ENCODE measurements at places on chromosomes 2 and 18. TPM values are rescaled to one million over a fixed set of nuclear protein-coding genes. Genes with fewer than 3 reads are reported as not detected.

GRCh38 chr2:126796931-126797621 is 101.6 kb upstream of the TEX51 start:
- no peak for DNase-seq

The ERMN gene
- not detected for total RNA-seq

DNA sequence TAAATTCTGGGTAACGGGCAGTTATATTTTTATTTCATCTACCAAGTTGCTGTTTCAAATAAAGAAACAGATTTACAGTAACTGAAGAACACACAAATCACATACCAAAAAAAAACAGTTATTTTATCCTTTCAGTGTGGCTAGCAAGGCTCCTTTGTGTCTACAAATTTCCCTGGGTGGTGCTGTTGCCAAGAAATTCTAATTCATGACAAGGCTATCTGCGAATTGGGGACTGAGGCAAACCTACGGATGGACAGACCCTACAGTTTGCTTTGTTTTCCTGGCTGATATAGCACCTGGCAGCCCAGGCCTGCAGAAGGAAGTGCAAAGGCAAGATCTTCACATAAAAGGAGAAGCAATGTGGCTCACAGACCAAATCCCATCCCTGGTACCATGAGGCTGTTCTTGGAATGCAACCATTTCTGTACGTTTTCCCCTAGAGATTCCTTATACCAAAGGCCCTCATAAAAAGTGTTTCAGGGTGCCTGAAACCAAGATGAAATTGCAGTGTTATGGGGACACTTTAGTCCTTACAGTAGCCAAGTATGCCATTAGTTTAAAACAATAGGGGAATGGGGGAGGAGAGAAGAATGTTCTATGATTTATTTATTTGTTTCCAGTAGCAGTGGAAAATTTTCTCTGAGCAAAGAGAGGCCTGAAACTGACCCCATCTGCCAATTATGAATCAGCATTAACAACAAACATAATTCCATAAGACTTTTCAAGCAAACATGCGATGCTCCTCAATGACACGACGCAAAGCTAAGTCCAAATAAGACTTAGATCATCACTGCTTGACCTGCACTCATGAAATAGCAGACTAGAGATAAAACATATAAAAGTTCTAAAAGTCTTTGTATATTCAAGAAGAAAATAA is 4.3 kb downstream of the KLF7 start:
- DNase-seq = peak; percentile 59

DNA sequence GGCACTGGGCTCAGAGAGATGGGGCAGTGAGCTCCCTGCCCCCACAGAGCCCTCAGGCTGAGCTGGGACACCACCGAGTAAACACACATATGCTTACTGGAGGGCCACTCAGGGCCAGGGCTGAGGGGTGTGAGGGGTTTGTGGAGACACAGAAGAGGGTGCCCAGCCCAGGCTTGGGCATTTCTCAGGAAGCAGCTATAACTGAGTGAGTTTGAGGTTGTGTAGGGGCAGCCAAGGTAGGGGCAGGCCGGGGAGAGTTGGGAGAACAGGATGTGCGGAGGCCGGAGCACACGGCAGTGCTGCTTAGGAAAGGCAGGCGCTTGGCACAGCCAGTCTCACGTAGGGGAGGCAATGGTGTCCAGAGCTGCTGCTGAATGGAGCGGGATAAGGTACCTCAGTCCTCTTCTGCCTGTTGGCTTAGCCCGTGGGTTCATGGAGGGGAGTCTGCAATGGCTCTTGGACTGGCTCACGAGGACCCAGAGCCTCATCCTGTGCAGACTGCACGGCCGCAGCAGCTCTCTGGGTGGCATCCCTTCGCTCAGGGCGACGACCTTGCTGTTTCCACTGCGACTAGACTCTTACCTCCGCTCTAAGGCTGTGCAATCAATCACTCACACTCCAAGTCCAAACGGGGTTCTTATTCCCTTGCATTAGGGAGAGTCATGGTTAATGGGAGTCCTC is 466.1 kb upstream of the HS6ST1 start:
- DNase-seq = no peak

The MATN3 gene
- total RNA-seq = 3.9 TPM

DNA sequence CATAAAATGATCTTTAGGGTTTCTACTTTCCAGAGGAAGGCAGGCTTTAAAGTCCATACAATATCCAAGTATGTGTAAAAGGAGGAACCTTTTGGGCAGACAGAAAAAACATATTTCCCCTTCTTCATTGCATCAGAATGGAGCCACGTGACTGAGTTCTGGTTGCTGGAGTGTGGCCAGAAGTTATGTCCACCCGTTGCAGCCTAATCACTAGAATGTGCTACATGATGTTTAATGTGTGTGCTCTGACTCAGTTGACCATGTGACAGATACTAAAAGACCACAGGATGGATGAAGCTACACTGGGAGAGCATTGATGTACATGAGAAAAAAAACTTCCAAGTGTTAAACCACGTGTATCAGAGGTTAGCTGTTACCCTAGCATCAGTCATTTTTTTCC is 460.9 kb downstream of the RIT2 start:
- no peak for DNase-seq

DNA sequence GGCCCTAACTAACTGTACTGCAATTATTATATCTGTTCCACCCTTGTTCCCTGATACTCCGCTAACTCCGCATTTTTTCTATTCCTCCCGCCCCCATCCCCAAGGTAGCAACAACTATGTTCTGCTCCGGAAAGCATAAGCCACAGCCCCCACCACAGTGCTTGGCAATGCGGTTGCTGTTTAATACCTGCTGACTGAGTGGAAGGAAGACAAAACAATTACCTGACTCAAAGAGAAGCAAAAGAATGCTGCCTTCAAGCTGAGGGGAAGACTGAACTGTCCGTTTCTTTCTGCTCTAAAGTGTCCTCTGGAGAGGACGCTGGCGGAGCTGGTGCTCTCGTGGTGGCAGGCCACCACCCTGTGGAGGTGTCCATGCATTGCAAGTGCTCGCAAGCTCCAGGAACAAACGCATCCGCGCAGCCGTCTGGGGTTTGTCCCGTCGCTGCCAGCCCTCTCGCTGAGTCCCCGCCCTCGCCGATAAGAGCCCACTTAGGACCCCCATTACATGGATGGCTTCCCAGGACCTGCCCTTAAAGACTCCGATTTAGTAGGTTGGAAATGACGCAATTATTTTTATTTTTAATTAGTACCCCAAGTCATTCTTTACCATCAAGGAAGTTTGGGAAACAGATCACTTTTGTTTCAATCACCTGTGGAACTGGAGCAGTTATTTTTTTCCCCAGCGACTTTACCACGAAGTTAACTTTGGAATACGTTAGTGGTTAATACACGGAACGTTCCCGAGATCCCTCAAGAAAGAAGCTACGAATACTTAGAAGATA is 1.6 kb upstream of the MYL12A start:
- DNase-seq = peak; percentile 87

- no peak for DNase-seq
These were observed 49.3 kb downstream of the CD8B2 start for GRCh38 chr2:106536490-106536889.

The ARHGAP28 gene
- 6.0 TPM for total RNA-seq

The CAPN13 gene
- total RNA-seq = not detected

DNA sequence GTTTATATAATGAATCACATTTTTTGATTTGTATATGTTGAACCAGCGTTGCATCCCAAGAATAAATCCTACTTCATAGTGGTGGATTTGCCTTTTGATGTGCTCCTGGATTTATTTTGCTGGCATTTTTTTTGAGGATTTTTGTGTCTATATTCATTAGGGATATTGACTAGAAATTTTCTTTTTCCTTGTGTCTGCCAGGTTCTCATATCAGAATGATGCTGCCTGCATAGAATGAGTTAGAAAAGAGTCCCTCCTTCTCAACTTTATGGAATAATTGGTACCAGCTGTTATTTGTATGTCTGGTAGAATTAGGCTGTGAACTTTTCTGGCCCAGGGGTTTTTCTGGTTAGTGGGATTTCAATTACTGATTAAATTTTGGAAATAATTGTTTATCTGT is 457.4 kb upstream of the DSEL start:
- no peak for DNase-seq

The TBC1D8 gene
- 10.6 TPM for total RNA-seq

DNA sequence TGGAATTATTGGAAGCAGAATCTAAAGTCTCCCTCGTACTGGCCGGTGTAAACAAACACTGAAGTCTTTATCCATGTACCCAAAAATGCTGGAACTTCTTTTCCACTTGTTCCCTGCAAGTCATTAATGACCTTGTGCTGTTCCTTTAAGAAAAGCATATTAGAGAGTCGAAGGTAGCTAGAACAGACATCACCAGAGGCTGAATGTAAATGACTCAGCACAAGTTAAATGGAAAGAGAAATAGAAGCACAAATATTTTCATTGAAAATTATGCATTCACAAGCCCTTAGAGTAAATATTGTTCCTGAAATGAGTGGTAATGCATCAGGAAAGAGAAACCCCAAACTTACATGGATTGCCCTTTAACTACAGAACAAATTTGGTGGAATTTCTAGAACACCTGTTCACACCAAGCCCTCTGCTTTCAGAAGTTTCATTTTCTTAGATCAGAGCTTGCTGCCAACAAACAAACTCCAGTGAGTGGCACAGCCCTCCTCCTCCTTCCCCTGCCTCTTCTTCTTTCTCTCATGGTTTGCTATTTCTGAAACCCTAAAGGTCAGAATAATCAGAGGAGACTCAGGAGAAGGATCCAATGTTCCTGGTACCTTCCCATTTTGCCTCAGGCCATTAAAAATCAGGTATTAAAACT is 264.3 kb downstream of the TXNL1 start:
- DNase-seq = peak; percentile 8

GRCh38 chr18:42417189-42417588 is 462.2 kb downstream of the PIK3C3 start:
- DNase-seq = no peak

GRCh38 chr2:217912098-217913024 is 90.4 kb downstream of the TNS1 start:
- no peak for DNase-seq

The ANKRD36B gene
- 20.3 TPM for total RNA-seq

DNA sequence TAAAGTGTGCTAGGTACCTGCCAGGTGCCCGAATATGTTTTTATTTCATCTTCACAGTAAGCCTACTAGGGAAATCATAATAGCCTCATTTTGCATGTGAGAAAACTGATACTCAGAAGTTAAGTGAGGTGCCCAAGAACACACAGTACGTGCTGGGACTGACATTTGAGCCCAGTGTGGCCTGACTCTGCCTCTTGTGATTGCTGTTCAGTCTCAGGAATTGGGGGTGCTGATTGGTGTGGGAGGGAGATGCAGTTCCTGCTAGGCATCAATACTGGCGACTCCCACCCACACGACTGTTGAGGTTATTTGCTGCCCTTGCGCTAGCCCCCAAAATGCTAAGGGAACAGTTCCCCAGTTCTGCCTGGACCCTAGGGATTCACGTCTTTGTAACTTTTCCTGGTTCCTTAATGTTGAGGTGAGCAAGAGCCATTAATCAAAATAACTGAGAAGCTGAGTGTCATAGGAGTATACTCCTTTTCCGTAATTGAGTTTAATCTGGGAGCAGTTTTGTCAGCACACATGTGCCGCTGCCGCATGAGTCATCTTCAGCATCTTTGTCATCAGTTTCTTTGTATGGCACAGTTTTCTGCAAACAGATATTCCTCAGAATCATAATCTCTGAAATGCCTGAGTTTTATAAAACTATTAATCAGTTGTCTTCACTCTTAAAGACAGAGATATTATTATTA is 120.7 kb downstream of the NCK2 start:
- DNase-seq = peak; percentile 30

DNA sequence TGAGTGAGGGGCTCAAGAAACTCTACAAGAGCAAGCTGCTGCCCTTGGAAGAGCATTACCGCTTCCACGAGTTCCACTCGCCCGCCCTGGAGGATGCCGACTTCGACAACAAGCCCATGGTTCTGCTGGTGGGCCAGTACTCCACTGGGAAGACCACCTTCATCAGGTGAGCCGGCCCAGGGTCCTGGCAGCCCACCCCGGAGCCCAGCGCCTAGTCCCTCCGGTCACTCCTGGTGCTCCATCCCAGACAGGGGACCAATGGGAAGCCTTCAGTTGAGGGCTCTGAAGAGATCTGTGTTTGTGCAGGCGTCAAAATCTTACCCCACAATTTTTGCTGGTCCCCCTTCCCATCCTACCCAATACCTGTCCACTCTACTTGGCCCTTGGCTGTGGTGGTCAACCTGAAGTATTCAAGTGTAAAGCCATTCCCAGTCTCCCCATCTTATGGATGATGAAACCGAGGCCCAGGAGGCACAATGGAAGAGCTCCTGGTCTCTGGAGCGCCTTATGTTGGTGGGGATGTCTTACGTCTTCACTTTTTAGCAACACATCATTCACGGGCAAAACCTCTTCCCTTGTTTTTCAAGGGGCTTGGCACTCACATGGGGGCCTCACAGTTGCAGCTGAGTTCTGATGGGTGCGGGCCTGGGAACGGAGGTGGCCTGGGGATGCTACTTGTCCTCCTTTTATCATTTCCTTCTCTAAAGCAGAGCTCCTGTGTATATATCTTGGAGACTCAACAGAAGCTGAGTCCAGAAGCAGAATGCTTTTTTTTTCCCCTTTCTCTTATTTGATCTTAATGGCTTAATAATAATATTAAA is 941 bp downstream of the EHD3 start:
- no peak for DNase-seq

The FNDC4 gene
- 8.6 TPM for total RNA-seq

GRCh38 chr18:68948622-68949021 is 150.7 kb downstream of the CCDC102B start:
- DNase-seq = no peak
